Upper lobe of right lung (tissue), 1 donor: ENCODE measurements at places on chromosomes 16 and 17.

GRCh38 chr16:1125471-1125870, 27.4 kb upstream of the CACNA1H start:
- no peaks in the 10 kb centered on the region for H3K4me1 ChIP-seq
- H3K27me3 ChIP-seq: peaks cover 20% of the 10 kb centered on the region
- no peaks in the 10 kb centered on the region for H3K36me3 ChIP-seq
- DNase-seq: no peak

- no peaks in the 10 kb centered on the region for H3K4me1 ChIP-seq
- H3K36me3 ChIP-seq: no peaks in the 10 kb centered on the region
- DNase-seq: no peak
- H3K27ac ChIP-seq: no peak overlapping the region
- H3K4me3 ChIP-seq: no peak overlapping the region
- H3K27me3 ChIP-seq: no peaks in the 10 kb centered on the region
Observed at GRCh38 chr16:78902321-78902720, 698.2 kb downstream of the MAF start.

DNA sequence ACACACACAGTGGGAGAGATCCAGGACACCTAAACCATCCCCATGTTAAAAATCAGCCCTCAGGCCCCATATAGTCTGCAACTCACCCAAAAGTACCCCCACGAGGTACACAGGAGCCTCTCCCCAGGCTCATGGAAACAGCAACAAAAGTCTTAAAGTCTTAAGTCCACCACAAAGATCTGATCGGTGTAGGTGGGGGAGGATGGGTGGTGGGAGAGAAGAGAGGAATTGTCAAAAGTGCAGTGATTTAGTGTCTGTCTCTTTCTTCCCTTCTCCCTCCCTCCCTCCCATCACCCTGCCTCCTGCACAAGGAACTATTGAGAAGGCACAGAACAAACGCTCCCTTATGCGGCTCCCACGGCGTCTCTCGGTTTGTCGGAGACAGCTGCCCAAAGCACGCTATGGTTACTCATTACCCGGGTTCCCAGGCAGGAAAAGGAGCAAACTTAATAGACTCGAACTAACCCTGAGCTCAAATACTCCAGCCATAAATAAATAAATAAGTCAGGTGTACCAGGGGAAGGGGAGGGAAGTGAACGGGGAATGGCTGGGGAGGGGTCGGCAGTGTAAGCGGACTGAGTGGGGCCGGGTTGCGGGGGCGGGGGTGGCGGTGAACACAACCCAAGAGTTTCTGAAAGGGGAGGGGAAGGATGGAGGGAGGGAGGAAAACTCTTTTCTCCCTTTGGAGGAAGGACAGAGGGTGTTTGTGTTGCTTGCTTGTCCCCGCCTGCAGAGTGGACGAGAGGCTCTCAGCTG, 477.4 kb downstream of the SLC39A11 start:
- no peaks in the 10 kb centered on the region for H3K36me3 ChIP-seq
- no peak for DNase-seq
- H3K27ac ChIP-seq: no peak overlapping the region

DNA sequence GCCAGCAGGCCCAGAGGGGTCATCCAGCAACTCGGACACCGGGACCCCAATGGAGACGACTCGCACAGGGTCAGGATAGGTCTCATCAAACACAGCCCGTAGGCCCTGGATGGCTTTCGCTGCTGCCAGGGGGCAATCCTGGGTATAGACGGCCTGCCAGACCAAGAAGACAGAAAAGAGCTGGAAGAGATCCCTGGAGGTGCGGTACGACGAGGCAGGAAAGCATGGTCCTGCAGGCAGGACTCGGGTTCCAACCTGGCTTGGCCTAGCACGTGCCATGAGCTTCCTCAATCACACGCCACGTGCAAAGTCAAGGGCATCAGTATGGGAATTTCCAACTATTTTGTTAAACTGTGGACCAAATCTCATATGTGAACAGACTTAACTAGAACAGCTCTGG, 6.3 kb upstream of the EXOSC6 start:
- H3K4me1 ChIP-seq: no peaks in the 10 kb centered on the region
- H3K27ac ChIP-seq: no peak overlapping the region
- no peak for DNase-seq
- peaks cover 99% of the 10 kb centered on the region for H3K36me3 ChIP-seq
- H3K27me3 ChIP-seq: no peaks in the 10 kb centered on the region
- H3K4me3 ChIP-seq: no peak overlapping the region

- H3K27ac ChIP-seq: no peak overlapping the region
- H3K27me3 ChIP-seq: peaks cover 19% of the 10 kb centered on the region
- peak overlapping the region; percentile 65 for H3K4me3 ChIP-seq
- no peaks in the 10 kb centered on the region for H3K36me3 ChIP-seq
- H3K4me1 ChIP-seq: no peaks in the 10 kb centered on the region
Observed at GRCh38 chr16:29898804-29899515, 390 bp downstream of the SEZ6L2 start.

DNA sequence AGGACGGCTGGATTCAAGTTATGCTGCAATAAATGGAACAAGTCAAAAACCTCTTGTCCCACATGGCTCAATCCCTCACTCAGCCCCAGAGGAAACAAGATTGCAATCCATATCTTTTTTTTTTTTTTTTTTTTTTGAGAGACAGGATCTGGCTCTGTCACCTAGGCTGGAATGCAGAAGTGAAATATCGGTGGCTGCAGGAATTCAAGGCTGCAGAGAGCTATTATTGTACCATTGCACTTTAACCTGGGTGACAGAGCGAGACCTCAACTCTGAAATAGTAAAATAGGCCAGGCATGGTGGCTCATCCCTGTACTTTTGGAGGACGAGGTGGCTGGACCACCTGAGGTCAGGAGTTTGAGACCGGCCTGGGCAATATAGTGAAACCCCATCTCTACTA, 2.7 kb upstream of the PDE6G start:
- H3K4me1 ChIP-seq: no peaks in the 10 kb centered on the region
- H3K36me3 ChIP-seq: no peaks in the 10 kb centered on the region
- no peaks in the 10 kb centered on the region for H3K27me3 ChIP-seq
- DNase-seq: no peak
